ENCODE measurements at places on chromosomes 1 and 21.
A peak's percentile ranks its signal among the peaks of the same experiment; 100 is the strongest.

GRCh38 chr1:176858433-176858916 lies 306.0 kb downstream of the ASTN1 start:
- DNase-seq: no peak

- no peak for DNase-seq
Measured at GRCh38 chr1:33267468-33268205, 11.3 kb downstream of the ZNF362 start.

DNA sequence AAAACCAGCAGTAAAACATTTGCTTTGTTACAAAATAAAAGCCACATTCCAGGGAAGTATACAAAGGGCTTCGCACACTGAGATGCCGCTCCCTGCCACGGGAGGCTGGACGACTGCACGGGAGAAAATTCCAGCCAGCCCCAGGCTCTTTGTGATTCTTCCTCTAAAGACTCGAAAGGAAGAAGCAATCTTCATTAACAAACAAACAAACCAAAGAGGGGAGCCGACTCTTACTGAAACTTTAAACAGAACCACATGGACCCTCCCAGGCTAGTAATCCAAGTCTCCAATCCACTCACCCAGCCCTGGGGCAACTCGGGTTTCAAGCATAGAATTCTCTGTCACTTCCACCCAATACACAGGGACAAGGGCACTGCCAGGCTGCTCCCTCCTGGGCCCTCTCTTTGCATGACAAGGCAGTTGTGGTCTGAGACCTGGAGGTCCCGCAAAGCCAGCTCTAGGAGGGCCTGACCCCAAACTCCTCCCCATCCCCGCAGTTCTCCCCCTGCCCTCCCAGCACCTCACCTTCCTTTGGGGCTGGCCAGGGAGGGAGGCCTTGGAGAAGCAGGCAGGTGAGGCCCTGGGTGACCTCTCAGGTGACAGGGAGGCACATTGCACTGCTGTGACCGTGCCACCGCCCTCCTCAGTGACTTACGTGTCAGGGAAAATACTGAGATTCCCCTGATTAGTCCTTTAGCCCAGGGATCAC lies 26.6 kb upstream of the COL18A1 start:
- DNase-seq: no peak

DNA sequence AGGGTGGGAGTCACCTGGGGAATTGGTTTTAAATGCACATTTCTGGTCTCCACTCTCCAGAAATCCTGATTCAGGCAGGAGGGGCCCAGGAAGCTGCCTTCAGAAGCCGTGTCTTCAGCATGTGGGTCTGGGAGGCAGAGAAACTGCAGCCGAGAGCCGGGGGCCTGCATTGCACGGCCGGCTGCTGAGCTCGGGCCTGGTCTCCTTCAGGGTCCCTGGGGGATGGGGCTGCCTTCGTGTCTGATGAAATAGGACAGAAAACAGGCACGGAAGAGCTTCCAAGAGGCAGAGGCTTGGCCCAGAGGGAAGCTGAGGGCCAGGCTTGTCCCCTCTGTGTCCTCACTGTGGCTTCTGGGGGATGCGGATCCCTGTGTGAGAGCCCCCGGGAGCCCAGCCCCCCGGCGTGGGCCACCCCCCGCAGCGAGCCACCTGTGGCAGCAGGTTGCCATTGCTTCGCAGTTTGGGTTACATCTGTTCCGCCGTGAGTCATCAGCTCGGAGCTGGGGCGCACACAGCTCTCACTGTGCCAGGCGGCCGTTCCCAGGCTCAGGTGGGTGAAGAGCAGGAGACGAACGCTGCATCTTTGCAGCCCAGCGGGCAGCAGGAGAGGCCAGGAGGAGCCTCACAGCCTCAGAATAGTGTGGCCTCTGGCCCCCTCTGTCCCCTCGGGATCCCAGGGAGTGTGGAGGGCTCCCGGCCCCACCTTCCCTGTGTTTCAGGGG lies 72.4 kb downstream of the AJAP1 start:
- DNase-seq: peak; percentile 72

DNA sequence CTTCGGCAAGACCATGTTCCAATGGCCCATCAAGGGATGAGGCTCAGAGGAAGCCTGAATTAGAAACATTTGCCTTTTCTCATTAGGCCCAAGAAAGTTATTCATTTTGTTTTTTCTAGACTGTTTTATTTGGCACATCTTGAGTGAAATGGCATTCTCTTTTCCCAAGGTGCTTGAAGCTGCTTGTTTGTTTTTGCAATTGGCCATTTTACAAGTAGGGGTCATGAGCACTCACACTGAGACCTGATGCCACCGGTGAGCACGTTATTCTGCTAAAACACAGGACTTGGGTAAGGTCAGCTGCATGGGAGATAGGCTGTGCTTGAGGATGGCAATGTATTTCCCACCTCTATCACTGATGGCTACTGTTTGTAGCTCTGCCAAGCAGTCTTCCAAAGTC lies 128.1 kb downstream of the TBX15 start:
- DNase-seq: no peak

GRCh38 chr1:12553963-12554362 lies 64.0 kb downstream of the DHRS3 start:
- no peak for DNase-seq

- DNase-seq: peak; percentile 64
Measured at GRCh38 chr1:31795801-31796621, 19.8 kb downstream of the SPOCD1 start.

- no peak for DNase-seq
Measured at GRCh38 chr1:58149271-58149812, 397.2 kb downstream of the OMA1 start.

- DNase-seq: no peak
Measured at GRCh38 chr1:5516756-5517155, 475.5 kb downstream of the NPHP4 start.

DNA sequence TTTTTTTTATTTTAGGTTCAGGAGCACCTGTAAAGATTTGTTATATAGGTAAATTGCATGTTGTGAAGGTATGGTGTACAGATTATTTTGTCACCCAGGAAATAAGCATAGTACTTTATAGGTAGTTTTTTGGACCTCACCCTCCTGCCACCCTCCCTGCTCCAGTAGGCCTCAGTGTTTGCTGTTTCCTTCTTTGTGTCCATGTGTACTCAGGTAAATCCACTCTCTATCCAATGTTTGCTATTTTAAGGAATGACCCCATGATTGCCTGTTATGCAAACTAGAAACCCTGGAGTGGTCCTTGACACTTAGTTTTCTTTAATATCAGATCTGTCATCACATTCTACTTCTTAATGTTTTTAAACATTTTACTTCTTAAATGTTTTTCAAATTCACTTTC lies 33.9 kb downstream of the LHX9 start:
- no peak for DNase-seq

GRCh38 chr1:6224718-6225117 lies 11.0 kb downstream of the ICMT start:
- DNase-seq: no peak

DNA sequence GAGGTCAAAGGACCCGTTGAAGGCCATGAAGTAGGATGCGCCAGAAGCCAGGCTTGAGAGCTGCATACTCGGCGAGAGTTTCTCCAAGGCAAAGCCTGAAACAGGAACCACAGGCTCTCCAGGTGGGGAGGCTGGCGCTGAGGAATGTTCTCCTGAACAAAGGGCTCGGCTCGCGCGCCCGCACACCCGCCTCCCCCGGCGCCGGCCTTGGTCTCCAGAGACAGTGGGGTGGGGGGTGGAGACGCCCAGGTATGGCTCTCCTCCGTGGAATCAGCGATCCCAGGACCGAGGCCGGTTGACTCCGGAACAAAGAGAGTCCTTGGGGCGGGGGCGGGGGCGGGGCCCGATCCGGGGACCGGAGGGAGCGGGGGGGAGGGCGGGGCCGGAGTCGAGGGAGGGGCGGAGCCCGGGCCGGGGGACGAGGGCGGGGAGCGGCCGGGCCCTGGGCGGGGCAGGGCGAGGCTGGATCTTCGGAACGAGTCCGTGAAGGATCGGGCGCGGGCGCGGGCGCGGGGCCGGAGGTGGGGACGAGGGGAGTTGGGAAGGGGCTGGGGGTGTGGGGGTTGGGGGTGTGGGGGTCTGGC lies 85.0 kb downstream of the NKAIN1 start:
- peak; percentile 68 for DNase-seq

DNA sequence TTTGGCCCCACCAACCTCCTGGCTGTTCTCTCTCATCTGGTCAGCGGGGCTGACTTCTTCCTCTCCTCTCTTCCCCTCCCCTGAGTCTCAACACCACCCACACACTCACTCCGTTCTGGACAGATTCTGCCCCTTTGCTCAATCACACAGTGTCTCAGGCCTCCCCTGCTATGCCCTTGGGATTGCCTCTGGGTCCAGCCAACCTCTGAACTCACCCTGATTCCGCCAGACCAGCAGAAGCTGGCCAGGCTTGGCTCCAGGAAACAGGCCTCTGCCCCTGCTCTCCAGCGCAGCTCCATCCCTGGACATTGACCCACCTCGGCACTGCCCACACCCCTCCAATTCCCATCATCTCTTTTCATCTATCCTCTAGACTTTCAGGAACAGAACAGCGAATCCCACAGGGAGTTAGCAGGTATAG lies 22.1 kb downstream of the AHDC1 start:
- DNase-seq: no peak

GRCh38 chr21:46368533-46369285 lies 44.8 kb downstream of the PCNT start:
- DNase-seq: no peak

GRCh38 chr21:43866260-43866629 lies 1.2 kb downstream of the AGPAT3 start:
- peak; percentile 59 for DNase-seq

- no peak for DNase-seq
Measured at GRCh38 chr21:8990326-8991087, 1530.9 kb upstream of the TPTE start.

- no peak for DNase-seq
Measured at GRCh38 chr21:33125680-33126375, 55.9 kb downstream of the OLIG1 start.

GRCh38 chr1:199123615-199124014 lies 484.8 kb downstream of the PTPRC start:
- DNase-seq: no peak

GRCh38 chr1:10663678-10664035 lies 132.8 kb downstream of the CASZ1 start:
- DNase-seq: peak; percentile 65

Data from head of caudate nucleus (tissue), 42 donors.